Cardiac septum (tissue), 1 donor: ENCODE measurements at places on chromosomes 6 and 20. TPM values are rescaled to one million over a fixed set of nuclear protein-coding genes. Genes with fewer than 3 reads are reported as not detected.

TREML1 gene
- total RNA-seq: not detected

PRKN gene
- total RNA-seq: 23.2 TPM

DNA sequence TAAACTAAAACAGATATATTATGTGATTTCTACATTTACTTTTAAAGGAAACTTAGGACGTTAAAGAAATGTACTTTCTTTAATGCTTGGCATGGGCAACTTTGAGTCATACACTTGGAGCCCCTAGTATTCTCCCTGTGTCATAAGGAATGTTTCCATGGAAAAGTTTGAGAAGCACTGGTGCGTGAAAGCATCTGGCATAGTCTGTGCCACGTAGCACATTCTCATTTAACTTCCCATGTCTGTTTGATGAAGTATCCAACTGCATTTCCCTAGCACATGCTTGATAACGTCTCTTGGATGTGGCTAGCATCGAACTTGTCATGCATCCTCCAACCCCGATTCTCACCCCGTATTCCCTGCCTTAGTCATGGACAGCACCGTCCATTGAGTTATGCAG is 172.0 kb downstream of the TBC1D7 start:
- DNase-seq: no peak

DNA sequence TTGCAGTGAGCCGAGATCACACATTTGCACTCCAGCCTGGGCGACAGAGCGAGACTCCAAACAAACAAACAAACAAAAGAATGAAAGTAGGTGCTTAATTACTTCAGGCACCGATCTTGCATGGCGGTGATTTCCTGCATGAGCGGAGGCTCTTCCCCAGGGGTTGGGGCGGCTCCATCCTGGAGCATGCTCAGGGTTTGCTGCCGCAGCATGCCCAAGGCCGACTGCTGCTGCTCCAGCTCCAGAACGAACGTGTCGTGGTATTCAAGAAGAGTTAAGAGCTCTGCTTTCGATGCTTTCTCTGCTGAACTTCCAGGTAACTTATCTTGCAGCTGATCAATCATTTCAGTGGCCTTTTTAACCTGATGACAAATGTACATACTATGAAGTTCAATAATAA is 313.8 kb downstream of the SYNE1 start:
- DNase-seq: no peak

CPXM1 gene
- total RNA-seq: 0.19 TPM
